ENCODE measurements at places on chromosomes 4 and X.

DNA sequence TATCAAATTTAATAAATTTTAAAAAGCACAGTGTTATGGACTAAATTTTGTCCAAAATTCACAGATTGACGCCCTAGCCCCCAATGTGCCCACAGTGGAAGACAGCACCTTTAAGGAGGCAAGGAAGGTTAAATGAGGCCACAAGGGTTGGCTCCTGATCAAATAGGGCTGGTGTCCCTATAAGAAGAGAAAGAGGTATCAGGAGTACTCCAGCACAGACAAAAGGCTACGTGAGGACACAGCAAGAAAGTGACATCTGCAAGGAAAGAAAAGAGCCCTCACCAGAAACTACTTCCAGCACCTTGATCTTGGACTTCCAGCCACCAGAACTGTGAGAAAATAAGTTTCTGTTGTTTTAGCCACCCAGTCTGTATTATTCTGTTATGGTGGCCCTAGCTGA, 48.8 kb downstream of the FAM13A start:
- no peak for DNase-seq

GRCh38 chr4:23371533-23371932, 518.3 kb downstream of the PPARGC1A start:
- no peak for DNase-seq

GRCh38 chrX:150253959-150254620, 109.0 kb upstream of the MAMLD1 start:
- no peak for DNase-seq

DNA sequence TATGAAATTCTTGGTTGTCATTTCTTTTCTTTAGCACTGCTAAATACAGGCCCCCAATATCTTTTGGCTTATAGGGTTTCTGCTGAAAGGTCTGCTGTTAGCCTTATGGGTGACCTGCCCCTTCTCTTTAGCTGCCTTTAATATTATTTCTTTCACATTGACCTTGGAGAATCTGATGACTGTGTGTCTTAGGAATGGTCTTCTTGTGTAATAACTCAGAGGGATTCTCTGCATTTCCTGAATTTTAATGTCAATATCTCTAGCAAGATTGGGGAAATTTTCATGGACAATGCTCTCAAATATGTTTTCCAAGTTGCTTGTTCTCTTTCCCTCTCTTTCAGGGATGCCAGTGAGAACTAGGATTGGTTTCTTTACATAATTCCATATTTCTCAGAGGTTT, 292.4 kb downstream of the SLC7A11 start:
- DNase-seq, result no peak

Measured in glomerular endothelial cell (primary cell).